ENCODE measurements at places on chromosomes 13 and 19.

DNA sequence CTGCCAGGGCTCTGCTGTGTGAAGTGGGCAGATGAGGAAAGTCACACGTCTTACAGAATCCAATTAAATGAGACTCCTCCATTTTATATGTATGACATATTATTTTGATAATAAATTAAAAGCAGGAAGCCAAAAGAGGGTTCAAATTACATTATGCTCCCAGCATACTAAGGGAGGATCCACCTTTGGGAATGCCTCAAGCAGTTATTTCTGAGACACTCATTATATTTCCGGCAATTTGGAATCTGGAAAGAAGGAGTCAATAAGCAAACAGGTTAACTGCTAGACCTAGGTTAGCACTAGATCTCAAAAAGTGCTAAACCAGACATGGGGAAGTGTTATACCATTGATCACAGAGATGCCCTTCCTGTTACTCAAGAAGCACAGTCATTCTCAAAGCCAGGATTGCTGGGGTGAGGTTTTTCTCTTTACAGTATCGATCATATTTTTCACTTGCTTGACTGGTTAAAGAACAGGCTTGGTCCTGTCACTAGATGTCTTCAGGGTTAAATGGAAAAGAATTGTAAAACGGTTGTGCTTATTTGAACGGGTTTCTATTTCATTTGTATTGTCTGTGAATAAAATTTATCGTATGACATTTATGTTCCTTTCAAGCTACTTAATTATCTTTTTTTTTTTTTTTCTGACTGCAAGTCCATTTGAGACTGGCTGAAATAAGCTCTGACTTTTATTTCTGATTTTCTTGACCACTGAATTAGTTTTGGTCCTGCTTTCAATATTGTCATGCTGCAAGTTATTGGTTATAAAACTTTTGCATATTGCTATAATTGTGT, 523.2 kb downstream of the KLF12 start:
- no peak for DNase-seq

GRCh38 chr19:31938675-31939074, 406.7 kb upstream of the ZNF507 start:
- DNase-seq = no peak

- no peak for DNase-seq
Measured at GRCh38 chr13:110758195-110758805, 44.8 kb downstream of the ING1 start.

- peak; percentile 36 for DNase-seq
Measured at GRCh38 chr19:35320065-35320713, 8.8 kb upstream of the CD22 start.

- DNase-seq = no peak
Measured at GRCh38 chr13:19618977-19619376, 14.5 kb upstream of the MPHOSPH8 start.

Measured in memory B cell (primary cell).